ENCODE measurements at places on chromosomes 1 and 21. TPM values are rescaled to one million over a fixed set of nuclear protein-coding genes. Genes with fewer than 3 reads are reported as not detected.

Gene AUNIP
- total RNA-seq = not detected

Gene PPIAL4G
- 0.20 TPM for total RNA-seq

Gene NTMT2
- total RNA-seq = not detected

Gene GNG12
- total RNA-seq = 59.8 TPM

Gene TTC39A
- 42.1 TPM for total RNA-seq

Gene ACOT11
- total RNA-seq = 5.0 TPM

Gene MPZ
- 2.5 TPM for total RNA-seq

- H3K27ac ChIP-seq = no peak overlapping the region
- H3K4me1 ChIP-seq = peaks cover 8% of the 10 kb centered on the region
- no peak for DNase-seq
- H3K4me3 ChIP-seq = no peak overlapping the region
- H3K36me3 ChIP-seq = no peaks in the 10 kb centered on the region
- no peaks in the 10 kb centered on the region for H3K27me3 ChIP-seq
Observed at GRCh38 chr1:180515364-180515763, 13.0 kb upstream of the ACBD6 start.

GRCh38 chr1:51726051-51726450 is 109.2 kb downstream of the OSBPL9 start:
- no peak overlapping the region for H3K4me3 ChIP-seq
- no peak for DNase-seq
- no peak overlapping the region for H3K27ac ChIP-seq

DNA sequence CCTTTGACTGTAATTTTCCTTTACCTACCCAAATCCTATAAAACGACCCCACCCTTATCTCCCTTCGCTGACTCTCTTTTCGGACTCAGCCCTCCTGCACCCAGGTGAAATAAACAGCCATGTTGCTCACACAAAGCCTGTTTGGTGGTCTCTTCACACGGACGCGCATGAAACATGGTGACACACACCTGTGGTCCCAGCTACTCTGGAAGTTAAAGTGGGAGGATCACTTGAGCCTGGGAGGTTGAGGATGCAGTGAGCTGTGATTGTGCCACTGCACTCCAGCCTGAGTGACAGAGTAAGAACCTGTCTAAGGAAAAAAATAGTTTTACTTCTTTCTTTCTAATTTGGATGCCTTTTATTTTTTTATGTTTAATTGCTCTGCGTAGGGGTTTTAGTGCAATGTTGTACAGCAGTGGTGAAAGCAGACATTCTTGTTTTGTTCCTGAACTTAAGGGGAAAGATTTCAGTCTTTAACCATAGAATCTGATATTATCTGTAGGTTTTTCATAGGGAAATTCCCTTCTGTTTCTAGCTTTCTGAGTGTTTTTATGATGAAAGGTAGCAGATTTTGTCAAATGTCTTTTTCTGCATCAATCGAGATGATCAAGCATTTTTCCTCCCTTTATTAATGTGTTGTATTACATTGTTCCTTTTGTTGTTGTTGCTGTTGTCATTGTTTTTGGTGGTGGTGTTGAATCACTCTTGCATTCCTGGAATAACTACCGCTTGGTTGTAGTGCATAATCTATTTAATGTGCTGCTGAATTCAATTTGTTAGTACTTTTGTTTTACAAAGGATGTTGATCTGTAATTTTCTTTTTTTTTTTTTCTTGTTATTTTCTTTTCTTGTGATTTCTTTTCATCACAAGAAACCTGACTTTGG is 497.4 kb downstream of the DISC1 start:
- no peaks in the 10 kb centered on the region for H3K4me1 ChIP-seq
- H3K4me3 ChIP-seq = no peak overlapping the region
- H3K27ac ChIP-seq = no peak overlapping the region
- H3K27me3 ChIP-seq = no peaks in the 10 kb centered on the region
- no peak for DNase-seq
- no peaks in the 10 kb centered on the region for H3K36me3 ChIP-seq
